Sciatic nerve (tissue), 2 donors: ENCODE measurements at places on chromosomes 3 and 15. TPM values are rescaled to one million over a fixed set of nuclear protein-coding genes. Genes with fewer than 3 reads are reported as not detected.

- DNase-seq = peak; percentile 41
Measured at GRCh38 chr15:40246496-40247280, 7.8 kb downstream of the PAK6 start.

- no peak for DNase-seq
Measured at GRCh38 chr15:100049936-100050876, 291.6 kb downstream of the ADAMTS17 start.

- DNase-seq = no peak
Measured at GRCh38 chr3:157135671-157136396, 24.1 kb downstream of the CCNL1 start.

DNA sequence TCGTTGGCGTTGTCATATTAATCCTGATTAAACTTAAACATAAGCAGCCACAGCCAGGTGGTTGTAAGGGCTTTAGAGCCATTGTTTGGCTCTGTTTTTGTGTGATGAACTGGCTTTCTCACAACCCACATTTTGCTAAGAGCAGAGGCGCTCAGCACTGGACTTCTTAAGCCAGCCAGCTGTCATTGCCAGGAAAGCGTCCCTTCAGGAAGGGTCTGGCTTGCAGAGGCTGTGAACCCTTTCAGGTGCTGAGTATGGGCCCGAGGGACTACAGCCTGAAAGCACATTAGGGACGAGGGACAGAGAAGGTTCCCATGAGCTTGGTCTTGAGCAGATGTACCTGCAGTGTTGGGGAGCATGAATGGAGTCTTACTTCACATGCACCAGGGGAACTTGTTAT lies 112.3 kb downstream of the CHCHD6 start:
- no peak for DNase-seq

DNA sequence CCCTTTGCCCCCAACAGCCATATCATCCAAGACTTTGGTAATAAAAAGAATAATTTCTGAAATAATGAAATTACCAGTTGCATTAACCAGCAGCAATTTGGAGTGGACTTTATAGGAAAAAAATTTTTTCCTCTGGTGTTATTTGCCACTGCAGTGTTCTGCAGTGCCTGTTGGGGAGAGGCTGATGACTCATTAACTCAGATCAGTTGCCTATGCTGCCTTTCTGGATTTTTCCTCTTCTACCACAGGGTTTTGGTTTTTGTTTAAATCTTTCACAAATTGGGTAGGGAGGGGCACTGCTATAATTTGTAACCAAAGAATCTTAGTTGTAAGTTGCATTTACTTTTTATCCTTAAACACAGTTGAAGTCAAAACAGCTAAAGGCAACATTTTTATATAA lies 22.7 kb downstream of the ATP6V1A start:
- no peak for DNase-seq

- DNase-seq = no peak
Measured at GRCh38 chr15:39506146-39506545, 74.7 kb upstream of the THBS1 start.

- no peak for DNase-seq
Measured at GRCh38 chr3:18282507-18282906, 142.6 kb downstream of the SATB1 start.

DNA sequence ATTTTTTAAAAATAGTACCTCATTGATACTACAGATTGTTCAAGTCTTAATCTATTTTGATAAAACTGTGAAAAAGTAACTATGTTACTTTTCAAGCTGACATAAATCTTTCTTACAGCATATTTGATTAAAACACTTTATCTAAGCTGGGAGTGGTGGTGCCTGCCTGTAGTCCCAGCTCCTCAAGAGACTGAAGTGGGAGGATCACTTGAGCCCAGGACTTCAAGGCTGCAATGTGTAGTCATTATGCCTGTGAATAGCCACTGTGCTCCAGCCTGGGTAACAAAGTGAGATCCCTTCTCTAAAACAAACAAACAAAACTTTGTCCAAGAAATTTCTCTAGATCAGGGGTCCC lies 59.6 kb upstream of the NEDD4 start:
- no peak for DNase-seq

GRCh38 chr15:92921215-92922131 lies 21.3 kb downstream of the CHD2 start:
- DNase-seq = no peak

Gene PAK6
- total RNA-seq = 0.31 TPM

DNA sequence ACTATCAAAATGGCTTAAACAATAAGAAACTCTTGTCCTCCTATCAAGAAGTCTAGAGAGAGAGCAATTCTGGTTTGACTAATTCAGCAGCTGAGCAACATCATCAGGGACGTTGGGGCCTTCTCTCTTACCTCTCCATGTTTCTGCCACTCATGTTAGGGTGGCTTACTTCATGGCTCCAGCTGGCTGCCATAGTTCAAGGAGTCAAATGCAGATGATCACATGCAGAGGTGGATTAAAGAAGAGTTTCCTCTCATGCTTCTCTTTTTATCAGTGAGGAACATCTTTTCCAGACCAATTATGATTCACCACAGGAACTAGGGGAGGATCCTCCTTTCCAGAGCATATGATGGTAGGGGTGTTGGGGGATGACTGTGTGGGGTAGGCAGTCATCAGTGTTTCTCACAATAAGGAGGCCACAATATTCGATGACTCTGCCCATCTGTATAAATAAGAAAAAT lies 45.5 kb downstream of the NEK11 start:
- DNase-seq = no peak

DNA sequence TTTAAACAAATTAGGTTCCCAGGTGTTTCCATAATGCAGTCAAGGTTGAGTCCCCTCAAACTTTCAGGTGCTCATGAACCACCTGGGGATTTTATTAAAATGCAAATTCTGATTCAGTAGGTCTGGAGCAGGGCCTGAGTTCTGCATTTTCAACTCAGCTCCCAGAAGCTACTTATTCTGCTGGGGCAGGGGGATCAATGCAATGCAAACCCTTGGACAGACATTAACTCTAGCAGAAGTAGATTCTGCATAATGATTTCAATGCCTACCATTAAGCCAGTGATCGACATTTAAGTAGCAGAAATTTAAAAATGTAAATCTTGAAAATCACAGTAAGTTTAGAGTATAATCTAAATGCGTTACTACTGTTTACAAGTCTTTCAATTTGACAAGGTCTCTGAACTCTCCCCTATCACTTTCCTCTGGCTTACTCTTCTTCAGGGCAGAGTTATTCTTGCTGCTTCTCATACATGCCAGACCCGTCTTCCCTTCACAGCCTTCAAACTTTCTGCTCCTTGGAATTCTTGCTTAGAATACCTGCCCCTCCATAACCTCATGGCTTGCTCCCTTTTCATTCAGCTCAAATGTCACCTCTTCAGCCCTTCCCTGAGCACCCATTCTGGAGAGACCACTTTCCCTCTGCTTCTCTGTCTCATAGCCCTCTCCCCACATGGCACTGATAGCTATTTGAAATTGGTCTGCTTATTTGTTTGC lies 19.3 kb upstream of the DPPA4 start:
- DNase-seq = no peak

GRCh38 chr3:39668420-39668819 lies 141.0 kb upstream of the MYRIP start:
- no peak for DNase-seq

Gene RTP3
- total RNA-seq = not detected

DNA sequence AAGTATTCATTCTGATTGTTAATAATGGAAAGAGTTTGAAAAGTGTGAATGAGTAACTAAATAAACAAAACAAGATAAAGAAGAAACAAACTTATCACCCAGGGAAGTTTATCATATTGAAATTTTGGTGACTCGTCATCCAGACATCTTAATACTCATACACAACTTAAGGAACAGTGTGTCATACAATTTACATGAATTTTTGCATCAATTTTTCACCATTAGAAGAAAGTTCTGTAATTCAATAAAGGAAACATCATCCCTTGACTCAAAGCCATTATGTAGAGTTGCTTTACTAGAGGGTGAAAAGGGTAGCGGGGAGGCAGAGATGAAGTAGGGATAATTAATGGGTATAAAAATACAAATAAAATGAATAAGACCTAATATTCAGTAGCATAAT lies 536.2 kb downstream of the GRM7 start:
- no peak for DNase-seq

DNA sequence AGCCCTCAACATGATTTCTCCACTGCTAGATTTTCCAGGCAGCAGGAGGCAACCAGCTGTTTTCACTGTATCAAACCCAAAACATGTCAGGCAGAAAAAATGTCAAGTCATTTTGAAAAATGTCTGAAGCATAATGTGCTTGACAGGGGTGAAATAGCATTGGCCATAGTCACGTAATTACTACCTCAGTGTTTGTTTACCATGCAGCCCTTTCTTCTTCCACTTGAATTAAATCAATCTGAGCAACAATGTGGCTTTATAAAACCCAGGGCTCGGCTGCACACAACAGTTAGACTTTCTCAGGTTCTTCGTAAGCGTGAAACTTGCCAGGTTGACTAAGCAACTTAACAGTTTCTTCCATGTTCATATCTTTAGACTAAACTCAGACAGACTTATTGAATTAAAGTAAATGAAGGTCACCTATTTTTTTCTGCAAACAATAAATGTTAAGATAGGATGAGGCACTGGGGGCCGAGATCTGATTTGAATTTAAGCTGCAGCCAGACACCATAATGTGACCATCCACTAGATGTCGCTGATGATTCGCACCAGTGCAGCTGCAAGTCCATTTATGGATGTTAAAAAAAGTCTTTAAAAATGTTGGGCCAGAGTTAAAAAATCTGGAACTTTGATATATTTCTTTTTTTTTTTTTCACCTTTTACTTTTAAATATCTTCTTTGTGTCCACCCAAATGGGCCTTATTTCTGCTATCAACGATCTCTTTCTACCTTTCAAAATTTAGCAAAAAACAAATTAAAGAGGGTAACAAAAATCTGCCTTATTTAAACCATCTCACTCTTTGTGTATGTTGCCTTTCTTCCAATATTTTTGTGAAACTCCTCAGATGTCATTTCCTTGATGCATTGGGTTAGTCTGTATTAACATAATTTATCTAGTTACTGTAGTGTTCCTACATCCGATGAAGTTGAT lies 305.9 kb downstream of the CACNA2D3 start:
- DNase-seq = peak; percentile 68

Gene GP9
- 0.53 TPM for total RNA-seq

GRCh38 chr3:169528289-169528688 lies 135.2 kb downstream of the MECOM start:
- no peak for DNase-seq

Gene PRICKLE2
- total RNA-seq = 34.0 TPM

GRCh38 chr3:31166249-31166885 lies 271.9 kb upstream of the GADL1 start:
- no peak for DNase-seq

DNA sequence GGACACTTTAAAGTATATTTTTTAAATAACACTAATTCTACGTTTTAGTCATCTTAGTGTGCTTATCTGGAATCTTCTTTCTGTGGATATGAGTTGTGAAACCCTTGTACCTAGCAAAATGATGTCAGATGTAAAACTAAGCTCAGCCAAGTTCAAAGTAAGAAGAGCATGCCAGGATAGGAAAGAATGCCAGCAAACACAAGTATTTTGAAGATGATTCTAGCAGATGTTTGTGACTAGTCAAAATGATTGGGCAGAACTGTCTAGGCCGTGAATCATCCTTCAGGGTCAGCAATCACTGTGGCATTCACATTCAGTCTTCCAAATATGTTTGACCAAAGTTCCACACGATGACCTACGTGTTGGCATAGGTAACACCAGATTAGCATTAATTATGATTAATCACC lies 5.4 kb upstream of the PLOD2 start:
- no peak for DNase-seq

DNA sequence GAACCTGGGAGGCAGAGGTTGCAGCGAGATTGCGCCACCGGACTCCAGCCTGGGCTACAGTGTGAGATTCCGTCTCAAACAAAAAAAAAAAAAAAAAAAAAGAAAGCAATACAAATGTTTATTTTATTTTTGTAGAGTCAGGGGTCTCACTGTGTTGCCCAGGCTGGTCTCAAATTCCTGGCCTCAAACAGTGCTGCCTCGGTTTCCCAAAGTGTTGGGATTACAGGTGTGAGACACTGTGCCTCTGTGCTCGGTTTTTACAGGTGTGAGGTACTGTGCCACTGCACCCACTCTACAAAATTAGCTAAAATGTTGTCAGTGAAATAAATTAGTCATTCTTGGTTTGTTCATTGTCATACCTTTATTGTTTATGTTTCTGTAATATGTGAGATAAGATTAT lies 5.5 kb downstream of the PIAS1 start:
- DNase-seq = no peak

DNA sequence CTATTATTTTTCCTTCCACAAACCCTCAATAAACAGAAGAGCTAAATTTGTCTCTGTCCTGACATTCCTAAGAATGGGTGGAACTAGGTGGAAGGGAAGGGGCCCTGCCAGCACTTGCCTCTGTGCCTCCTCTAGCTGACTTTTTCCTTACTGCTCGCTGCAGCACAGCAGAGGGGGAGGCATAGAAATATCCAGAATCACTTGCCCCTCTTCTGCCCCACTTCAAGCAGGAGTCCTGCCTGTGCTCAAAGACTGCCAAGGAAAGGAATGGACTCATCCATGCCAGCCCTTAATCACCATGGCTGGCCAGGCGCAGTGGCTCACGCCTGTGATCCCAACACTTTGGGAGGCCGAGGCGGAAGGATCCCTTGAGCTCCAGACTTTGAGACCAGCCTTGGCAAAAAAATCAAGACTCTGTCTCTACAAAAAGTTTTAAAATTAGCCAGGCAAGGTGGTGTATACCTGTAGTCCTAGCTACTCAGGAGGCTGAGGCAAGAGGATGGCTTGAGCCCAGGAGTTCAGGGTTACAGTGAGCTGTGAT lies 51.8 kb downstream of the ADCY5 start:
- DNase-seq = no peak

DNA sequence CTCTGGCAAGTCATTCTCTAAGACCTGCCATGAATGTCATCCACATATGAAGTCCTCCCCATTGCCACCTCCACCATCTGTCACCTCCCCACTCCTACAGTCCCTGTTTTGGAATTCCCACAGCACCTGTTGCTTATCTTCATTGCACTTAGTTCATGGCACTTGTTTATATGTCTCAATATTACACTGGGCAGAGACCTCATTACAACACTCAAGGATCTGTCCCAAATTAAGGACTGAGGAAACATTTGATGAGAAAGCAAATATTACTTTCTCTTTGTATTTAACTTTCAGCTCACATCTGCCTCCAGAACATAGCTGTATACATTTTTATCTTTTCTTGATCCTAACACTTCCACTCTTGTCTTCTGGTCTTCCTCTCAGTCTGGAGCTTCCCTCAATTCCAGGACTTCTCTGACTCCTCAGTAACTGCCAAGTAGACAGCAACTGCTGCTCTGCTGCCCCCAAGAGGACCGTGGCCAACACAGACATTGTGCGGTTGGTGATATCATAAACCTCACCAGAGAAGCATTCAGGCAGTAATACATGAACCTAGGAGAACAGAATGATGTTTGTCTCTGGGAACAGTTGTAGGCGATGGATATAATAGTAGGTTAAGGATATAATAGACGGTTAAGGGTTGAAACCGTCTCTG lies 45.0 kb upstream of the FGF12 start:
- DNase-seq = no peak

- DNase-seq = no peak
Measured at GRCh38 chr15:27491666-27492621, 521.0 kb downstream of the GABRG3 start.

Gene RPUSD2
- 6.1 TPM for total RNA-seq

GRCh38 chr3:31225923-31226322 lies 306.8 kb upstream of the STT3B start:
- no peak for DNase-seq

Gene ZSCAN29
- 24.5 TPM for total RNA-seq
